ENCODE measurements at places on chromosomes 3 and 15.

- DNase-seq = no peak
Observed at GRCh38 chr15:101115786-101116680, 135.8 kb downstream of the CHSY1 start.

DNA sequence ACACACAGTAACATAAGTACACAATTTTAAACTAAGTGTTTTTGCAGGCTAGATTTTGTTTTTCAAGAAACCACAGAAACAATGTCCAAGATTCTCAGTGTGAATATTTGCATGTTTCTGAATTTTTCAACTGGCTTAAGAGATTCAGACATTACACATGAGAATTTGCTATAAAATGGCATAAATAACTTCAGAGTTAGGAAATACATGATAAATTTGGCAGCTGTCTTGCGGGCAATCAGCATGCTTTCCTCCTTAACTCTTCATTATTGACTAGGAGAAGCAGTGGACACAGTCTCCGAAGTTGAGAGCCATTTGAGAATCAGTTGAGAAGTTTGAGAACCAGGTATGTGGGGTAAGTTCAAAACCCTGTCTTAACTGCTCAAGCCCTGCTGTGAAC lies 625.6 kb upstream of the SGO1 start:
- no peak for DNase-seq

GRCh38 chr3:51987568-51987967 lies 4.2 kb downstream of the ACY1 start:
- DNase-seq = no peak

DNA sequence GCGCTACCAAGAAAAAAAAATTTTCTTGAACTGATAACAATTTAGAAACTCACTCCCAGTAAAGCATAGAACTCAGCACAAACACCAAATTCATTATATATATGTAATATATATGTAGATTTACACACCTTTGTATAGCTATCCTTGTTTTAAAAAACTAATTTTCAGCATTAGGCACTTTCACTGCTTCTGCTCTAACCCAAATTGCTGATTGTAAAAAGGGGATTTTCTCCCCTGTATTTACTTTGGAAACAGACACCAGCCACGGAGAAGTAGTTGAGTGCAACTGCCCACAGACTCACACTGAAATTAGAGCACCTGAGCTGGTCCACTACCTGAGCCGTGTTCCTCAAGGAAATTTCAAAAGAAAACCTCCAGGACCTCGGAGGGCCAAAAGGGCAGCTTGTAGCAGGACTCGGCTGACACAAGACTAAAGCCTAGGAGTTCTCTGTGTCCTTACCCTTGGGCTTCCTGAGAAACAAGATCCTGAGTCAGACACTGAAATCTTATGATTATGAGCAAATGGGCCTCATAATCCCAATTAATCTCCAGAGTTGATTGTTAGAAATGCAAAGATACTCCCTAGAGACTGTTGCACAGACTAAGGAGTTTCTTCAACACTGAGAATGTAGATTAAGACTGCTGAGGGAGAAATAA lies 106.0 kb downstream of the TNIK start:
- no peak for DNase-seq

DNA sequence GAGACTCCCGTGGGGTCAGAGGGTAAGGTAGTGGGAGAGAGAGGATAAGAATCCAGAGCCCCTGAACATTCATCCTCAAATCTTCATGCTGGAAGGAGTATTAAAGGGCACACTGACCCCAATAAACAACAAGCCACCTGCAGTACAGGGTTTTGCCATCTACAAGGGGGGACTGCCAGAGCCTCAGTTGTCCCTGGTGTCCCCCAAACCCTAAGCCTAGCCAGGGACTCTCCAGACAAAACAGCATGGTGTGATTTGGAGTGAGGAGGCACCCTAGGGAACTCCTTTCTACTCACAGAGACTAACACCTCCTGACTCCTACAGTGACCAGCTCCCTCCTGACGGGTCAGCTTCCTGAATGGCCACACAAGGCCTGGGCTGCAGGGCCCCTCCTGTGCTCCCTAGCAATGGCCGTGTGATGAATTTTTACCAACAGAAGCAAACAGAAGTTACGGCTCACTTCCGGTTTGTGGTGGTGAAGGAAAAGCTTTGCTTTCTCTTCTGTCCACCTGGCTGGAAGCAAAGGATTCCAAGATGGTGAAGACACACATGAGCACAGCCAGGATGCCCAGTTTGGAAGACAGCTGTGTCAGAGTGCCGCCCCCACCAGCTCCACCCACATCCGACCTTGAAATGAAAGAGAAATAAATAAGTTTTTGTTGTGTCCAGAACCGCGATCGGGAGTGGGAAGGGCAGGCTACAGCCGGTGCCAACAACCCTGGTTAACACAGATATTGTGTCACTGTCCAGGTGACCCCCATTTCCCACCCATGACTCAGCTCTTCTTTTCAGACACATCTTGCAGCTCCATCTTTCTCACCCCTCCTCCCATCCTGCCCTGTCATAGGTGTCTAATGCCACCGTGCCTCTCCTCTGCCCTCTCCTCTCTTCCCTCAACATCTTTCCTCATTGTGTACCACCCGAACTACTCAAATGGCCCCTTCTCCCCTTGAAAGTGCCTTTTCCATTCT lies 69.6 kb upstream of the ATP13A3 start:
- DNase-seq = no peak

DNA sequence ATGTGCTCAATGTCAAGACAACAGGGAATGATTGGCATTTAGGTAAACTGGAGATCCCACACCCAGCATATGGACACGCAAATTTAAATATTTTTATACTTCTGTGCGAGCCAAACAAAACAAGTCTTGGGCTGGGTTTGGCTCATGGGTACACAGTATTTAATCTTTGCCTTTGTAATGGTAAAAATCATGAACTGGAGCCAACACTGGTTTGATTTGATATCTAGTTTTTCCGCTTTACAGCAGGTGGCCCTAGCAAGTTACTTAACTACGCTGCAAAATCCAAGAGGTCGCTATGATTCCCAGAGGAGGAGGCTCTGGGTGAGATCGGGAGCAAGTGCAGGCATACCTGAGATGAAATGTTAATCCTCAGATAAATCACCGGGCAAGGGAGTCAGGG lies 207.9 kb upstream of the SATB1 start:
- DNase-seq = peak; percentile 2

- DNase-seq = no peak
Observed at GRCh38 chr15:100595964-100596363, 6.0 kb downstream of the LINS1 start.

DNA sequence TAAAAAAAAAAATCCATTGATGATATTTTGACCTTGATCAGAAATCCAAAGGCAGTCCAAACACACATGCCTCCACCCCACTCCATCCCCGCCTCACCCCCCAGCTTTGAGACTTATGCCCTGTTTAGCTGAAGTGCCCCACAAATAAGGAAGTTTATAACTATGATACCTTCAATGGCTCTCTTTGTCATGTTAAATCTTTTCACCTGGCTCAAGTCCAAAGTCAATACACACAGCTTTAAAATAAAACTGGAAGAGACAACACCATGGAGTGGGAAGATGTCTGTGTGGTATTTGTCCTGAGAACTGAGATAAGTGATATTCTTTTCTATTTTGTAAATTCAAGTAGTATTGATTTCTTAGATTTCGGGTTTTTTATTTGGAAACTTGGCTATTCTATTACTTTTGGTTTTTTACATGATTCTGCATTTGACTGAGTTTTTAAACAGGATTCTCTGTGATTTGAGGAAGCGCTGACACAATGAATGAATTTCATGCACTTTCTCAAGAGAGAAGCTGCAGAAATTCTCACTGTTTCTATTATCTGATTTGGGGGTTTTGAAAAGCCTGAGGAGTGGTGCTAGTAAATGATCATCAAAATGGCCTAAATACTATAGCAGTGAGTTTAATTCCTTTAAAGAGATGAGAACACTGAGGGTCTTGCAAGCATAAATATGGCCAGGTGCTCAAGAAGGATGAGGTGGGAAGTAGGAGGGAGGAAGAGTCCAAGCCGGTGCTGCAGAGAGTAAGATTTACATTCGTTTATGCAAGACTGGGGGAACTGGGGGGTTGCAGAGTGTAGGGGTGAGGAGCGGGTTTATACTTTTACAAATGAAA lies 5.2 kb downstream of the FOXB1 start:
- DNase-seq = no peak

GRCh38 chr3:24004171-24004938 lies 59.3 kb downstream of the NR1D2 start:
- no peak for DNase-seq

DNA sequence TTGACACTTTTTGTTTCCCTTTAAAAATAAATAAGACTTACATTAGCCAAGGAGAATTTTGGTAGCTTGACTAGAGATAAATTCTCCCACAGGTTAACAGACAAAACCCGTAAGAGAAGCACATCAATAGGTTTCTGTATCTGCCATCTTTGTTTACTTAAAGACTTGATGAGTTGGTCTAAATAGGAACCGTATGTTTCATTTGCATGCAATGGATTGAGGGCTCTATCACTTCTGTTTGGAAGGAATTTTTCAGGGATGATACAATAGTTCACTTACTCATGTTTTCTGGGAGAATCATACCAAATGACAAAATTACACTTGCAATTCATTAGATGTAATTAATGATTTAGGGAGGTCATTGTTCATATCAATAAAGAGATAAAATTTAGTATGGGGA lies 631.5 kb upstream of the NR2F2 start:
- DNase-seq = no peak

DNA sequence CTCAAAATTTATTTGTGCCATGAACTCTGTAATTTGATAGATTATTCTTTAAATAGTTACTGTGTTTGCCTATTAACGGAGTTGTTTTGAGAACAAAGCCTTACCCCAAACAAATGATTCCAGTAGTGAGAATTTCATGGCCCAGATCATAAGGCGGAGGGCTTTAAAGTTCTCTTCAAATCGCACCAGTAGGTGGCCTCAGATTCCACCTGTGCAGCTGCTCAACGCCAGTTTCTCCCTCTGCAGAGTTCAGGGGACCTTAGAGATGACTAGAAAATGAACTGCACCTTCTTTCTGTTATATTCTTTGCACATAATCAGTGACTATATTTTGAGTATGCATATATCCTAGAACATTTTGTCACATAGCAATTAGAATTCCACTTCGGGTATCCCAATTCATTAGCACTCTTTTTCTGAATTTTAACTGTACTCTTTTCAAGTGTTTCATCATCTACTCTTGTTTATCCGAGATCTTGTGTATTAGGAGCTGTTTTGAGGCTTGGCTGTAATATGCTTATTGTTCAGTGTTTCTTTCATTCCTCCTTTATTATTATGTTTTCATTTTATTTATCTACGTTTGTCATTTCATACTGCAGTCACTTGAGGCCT lies 232.6 kb upstream of the CHRM5 start:
- DNase-seq = no peak

DNA sequence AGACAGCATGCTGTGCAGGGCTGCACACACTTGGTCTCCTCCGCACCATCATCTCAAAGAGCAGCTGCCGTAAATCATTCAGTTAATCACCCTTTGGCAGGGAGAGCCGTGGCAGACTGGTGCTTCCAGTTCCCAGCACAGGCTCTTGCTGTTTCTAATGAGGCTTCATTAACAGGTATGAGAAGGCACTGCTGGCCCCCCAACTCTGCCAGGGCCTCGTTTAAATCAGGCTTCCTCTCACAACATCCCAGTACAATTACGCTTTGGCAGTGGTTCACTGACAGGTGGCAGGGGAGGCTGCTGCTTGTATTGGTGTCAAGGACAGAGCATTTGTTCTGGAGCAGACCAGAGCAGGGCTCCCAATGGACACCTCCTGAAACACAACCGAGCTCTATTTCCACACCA lies 77.1 kb downstream of the BFSP2 start:
- no peak for DNase-seq

GRCh38 chr15:59268852-59269407 lies 62.3 kb downstream of the LDHAL6B start:
- no peak for DNase-seq

GRCh38 chr15:80854104-80854503 lies 74.9 kb downstream of the CEMIP start:
- DNase-seq = no peak
